ENCODE measurements at places on chromosomes 7 and 10.

- DNase-seq, result no peak
These were observed 10.0 kb upstream of the CPXM2 start for GRCh38 chr10:123901621-123902020.

- DNase-seq, result no peak
These were observed 258.7 kb downstream of the GFRA1 start for GRCh38 chr10:116014326-116014725.

- no peak for DNase-seq
These were observed 168.9 kb downstream of the NRF1 start for GRCh38 chr7:129780257-129780973.

GRCh38 chr7:25659841-25660240, 431.6 kb upstream of the NPVF start:
- DNase-seq, result no peak

- DNase-seq, result no peak
These were observed 24.0 kb upstream of the STEAP2 start for GRCh38 chr7:90187507-90188050.

- DNase-seq, result no peak
These were observed 214.7 kb downstream of the CELF2 start for GRCh38 chr10:11232222-11232961.

GRCh38 chr7:69617364-69617763, 19.1 kb downstream of the AUTS2 start:
- DNase-seq, result no peak

DNA sequence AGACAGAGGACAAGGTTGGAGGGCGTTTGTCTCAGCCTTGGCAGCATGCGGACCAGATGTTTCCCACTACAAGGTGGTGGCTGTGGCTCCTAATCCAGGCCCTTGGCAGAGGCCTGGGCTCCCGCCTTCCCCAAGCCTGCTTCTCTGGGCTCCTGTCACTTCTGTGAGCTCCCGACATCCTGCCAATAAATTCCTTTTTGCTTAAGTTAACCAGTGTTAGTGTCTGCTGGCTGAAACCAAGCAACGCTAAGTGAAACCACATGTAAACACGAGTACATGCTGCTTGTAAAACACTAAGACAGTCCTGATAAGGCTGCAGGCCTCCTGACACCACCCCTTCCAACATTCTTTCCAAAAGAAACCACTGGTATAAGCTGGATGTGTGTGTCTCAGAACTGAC, 263.6 kb upstream of the ZMIZ1 start:
- DNase-seq, result peak; percentile 94

GRCh38 chr10:96846926-96847325, 14.8 kb downstream of the LCOR start:
- no peak for DNase-seq

GRCh38 chr7:27210441-27211083, 10.7 kb upstream of the HOXA13 start:
- DNase-seq, result peak; percentile 49

DNA sequence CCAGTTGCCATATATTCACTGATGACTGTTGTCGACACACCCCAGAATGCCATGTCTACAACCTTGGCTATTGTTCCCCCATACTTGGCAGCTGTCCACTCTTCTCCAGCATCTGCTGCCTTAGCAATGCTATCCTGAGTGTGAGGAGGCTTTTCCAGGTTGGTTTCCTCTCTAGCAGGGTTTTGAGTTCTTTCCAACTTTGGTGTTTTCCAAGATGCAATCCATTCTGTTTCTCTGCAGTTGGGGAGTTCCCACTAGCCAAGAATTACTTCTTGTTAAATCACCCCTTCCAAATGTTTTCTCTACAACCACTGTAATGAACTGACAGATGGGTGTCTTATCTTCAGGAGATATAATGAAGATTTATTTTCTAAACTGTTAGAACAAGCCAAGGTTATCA, 617.4 kb downstream of the CCSER2 start:
- DNase-seq, result no peak

DNA sequence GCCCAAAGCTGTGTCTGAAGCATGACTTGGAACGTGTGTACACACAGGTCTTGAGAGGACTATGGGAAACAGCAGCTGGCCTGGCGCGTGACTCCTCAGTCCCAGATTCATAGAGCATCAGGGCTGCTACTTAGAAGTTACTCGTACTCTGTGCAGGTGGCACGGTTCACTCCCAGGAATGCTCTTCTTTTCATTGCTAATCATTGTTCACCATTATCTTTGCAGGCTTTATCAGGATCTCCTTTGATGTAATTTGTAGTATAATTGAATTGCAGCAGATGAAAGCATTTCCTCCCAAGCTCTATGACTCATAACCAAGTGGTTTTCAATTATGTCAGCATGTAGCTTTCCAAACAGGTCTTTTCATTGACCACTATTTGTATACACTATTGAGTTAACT, 938.9 kb downstream of the NRG3 start:
- peak; percentile 6 for DNase-seq

DNA sequence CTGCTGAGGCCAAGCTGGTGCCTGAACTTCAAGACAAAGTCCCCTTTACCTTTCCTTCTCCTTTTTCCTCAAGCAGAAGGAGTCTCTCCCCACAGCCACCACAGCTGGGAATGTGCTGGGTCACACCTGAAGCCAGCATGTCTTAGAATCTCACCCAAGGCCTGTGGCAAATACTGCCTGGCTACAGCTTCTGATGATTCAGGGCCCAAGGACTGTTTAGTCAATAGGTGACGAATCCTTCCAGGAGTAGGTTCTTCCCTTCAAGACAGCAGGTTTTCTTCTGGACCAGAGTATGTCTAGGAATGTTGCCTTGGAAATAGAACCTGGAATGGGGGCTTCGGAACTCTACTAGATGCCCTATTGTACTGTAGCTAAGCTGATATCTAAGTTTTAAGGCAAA, 374.6 kb downstream of the KIF20B start:
- no peak for DNase-seq

DNA sequence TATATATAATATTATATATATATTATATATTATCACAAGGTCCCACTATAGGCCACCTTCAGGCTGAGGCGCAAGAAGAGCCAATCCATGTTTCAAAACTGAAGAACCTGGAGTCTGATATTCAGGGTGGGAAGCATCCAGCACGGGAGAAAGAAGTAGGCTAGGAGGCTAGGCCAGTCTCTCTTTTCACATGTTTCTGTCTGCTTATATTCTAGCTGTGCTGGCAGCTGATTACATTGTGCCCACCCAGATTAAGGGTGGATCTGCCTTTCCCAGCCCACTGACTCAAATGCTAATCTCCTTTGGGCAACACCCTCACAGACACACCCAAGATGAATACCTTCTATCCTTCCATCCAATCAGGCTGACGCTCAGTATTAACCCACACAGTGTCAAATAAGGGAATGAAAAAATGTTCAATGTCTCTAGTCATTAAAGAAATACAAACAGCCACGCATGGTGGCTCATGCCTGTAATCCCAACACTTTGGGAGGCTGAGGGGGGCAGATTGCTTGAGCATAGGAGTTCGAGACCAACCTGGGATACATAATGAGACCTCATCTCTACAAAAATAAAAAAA, 135.4 kb upstream of the PCBD1 start:
- DNase-seq, result no peak

- no peak for DNase-seq
These were observed 10.1 kb downstream of the CCDC136 start for GRCh38 chr7:128801667-128802418.

GRCh38 chr7:100093054-100093453, 4.3 kb downstream of the COPS6 start:
- DNase-seq, result no peak

DNA sequence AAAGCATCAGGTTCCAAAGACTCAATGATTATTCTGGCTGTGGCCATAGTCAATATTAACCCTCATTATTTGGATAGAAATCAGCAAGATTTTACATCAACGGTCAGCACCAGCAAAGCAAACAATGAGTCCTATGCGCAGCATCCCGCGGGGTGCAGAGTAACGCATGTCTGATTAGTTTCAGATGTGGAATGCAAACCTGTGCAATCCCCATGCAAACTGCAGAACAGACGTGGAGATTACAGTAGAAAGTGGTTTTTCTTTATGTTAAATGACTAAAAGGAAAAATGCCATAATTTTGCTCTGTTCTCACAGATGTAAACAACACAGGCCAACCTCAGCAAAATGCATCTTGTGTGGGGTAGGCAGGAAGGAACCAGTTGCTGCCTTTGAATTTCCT, 258.1 kb upstream of the GRB10 start:
- DNase-seq, result no peak

DNA sequence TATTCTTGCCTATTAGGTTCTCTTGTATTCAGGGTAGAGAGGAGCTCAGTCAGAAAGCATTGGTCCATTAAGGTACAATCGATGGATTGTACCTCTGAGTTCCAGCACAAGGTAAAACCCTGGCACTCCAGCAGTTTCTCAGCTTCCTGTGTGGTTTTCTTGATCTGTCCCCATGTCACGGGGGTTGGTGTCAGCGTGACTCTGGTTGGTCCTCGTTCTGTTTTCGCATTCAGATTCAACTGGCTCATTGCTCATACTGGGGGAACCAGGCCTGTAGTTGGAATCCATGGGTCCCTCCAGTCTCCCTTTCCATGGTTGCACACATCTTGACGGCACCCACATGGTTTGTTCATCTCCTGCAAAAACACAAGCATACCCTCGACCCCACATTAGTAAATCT, 32.7 kb upstream of the RASGEF1A start:
- no peak for DNase-seq

DNA sequence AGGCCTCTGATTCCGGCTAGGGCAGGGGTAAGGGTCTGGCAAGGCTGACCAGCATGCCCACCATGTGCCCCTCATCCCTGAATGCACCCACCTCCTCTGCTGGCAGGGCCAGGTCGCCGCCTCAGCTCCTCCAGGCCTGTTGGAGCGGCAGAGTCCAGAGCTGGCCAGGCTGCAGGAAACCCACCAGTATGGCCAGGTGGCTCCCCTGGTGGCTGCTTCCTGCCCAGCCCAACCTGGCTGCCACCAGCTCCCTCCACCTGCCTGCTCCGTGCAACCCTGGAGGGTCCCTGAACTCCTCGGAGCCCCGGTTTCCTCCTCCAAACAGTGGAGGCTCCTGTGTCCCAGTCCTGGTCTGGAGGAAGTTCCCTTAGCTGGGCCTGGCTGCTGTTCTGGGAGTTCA, 39.6 kb downstream of the MICALL2 start:
- DNase-seq, result no peak

GRCh38 chr7:116929914-116930913, 23.1 kb upstream of the ST7 start:
- peak; percentile 82 for DNase-seq

- no peak for DNase-seq
These were observed 12.3 kb downstream of the NOD1 start for GRCh38 chr7:30466266-30466665.

DNA sequence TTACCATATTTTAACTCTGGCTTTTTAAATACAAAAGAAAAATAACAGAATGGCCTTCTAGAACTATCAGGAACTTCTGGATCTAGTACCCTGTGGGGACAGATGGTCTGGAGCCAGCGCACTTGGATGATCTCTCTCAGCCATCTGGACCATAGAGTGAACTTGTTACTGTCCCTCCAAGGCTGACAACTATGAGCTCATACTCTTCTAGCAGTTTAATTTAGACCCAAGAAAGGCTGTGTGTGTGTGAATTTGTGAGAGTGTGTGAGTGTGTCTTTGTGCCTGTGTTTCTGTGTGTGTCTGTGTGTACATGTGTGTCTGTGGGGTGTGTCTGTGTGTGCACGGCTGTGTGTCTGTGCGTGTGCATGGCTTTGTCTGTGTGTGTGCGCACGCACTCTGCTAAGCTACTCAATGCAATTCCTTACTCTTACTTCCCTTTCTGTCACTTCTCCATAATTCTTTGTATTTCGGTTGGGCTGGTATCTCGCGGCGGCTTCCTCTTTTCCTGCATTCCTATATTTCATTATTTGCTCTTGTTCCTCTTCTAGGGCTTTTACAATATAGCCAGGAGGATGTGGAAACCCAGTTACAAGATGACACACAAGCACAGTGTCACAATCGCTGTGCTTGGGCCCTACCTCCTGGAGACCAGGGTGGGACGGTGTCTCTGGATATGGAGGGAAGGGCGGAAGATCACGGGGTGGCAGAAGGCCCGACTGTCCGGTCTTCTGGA, 51.9 kb downstream of the IKZF1 start:
- DNase-seq, result no peak

DNA sequence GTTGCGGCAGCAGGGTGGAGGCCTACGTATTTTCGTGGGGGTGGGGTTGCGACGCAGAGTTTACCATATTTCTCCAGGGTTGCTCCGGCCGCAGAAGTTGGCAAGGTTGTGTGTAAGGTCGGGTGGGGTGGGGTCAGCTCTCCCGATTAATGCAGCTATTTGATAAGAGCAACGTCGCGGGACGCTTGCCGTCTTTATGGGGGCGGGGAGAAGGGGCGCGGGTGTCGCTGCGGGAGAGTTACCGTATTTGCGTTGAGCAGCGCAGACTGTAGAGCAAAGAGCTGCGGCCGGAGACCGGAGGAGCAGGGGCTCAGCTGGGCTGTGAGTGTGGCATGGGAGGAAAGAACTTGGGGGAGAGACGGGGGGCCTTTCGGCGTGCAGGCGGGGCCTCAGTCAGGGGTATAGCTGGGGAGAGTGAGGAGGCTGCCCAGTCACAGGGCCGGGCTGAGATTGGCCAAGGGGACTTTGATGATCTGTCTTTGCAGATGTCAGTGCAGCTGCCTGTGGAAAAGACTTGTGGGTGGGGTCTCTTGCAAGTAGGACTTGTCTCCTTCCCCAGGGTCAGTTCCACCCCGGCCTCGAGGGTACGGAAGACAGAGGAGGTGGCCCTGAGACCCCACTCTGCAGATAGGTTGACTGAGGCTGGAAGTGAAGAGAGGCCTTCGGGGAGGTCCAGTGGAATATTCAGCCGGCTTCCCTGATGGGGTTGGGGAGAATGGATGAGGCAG, 26.6 kb downstream of the ZNF775 start:
- no peak for DNase-seq

DNA sequence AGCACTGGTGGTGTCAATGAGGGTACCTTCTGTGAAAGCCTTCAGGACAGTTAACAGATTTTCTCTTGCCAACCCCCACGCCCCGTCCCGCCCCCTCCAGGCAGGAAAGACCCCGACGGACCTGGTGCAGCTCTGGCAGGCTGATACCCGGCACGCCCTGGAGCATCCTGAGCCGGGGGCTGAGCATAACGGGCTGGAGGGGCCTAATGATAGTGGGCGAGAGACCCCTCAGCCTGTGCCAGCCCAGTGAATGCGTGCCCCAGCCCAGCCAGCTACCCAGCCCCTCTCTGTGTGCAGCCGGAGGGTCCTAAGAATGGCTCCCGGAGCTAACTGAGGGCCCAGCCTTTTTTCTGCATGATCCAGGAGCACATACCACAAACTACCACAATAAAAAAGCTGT, 713 bp upstream of the HOGA1 start:
- DNase-seq, result no peak

GRCh38 chr10:103724771-103725170, 130.6 kb downstream of the SH3PXD2A start:
- DNase-seq, result no peak

GRCh38 chr10:124867304-124867703, 65.7 kb downstream of the ABRAXAS2 start:
- DNase-seq, result no peak

DNA sequence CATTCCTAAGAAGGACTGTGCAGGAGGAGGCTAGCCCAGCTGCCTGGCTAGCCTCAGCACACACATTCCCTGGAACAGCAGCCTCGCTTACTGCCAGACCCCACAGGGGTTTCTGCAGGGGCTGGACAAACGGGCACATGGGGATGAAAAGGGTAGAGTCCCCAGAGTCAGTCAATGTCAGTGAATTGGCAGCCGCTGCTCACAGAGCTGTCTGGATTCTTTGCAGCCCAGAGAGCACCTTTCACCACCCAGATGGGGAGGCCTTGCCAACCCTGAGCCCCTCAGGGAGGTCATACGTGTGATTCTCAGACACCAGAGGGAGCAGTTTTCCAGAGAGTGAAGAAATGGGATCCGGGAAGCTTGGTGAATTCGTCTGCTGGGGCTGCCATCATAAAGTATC, 143.3 kb downstream of the KCNMA1 start:
- peak; percentile 60 for DNase-seq
